Smooth muscle cell of the pulmonary artery (primary cell): ENCODE measurements at places on chromosomes 12 and 14. TPM values are rescaled to one million over a fixed set of nuclear protein-coding genes. Genes with fewer than 3 reads are reported as not detected.

Gene TCL1B
- total RNA-seq: not detected in 2 replicates

Gene NELL2
- total RNA-seq: 0.23 TPM in 1 of 2 replicates, not detected in the other

Gene TMEM30B
- 0.86 and 2.3 TPM in 2 replicates for total RNA-seq

Gene FSCB
- total RNA-seq: not detected in 2 replicates

Gene WASHC4
- total RNA-seq: 88.9 and 109 TPM in 2 replicates

Gene SLC10A1
- not detected in 2 replicates for total RNA-seq

Gene LMNTD1
- total RNA-seq: 0.39 and 0.63 TPM in 2 replicates

Gene MYH7
- not detected in 2 replicates for total RNA-seq

Gene VWF
- 0.92 and 1.2 TPM in 2 replicates for total RNA-seq

Gene KRT2
- not detected in 2 replicates for total RNA-seq

Gene HPD
- 0.46 and 1.4 TPM in 2 replicates for total RNA-seq

Gene TSHR
- under 0.01 TPM in 1 of 2 replicates, not detected in the other for total RNA-seq

Gene RILPL1
- total RNA-seq: 10.8 and 17.1 TPM in 2 replicates

Gene ETFBKMT
- total RNA-seq: 2.0 and 3.3 TPM in 2 replicates

Gene OVCH1
- total RNA-seq: 0.07 and 0.13 TPM in 2 replicates
